Activated naive CD4-positive, alpha-beta T cell treated with Interleukin-2 at 50 U/mL for 16 hours (primary cell): ENCODE measurements at places on chromosomes 13 and 19.
A peak's percentile ranks its signal among the peaks of the same experiment; 100 is the strongest.

DNA sequence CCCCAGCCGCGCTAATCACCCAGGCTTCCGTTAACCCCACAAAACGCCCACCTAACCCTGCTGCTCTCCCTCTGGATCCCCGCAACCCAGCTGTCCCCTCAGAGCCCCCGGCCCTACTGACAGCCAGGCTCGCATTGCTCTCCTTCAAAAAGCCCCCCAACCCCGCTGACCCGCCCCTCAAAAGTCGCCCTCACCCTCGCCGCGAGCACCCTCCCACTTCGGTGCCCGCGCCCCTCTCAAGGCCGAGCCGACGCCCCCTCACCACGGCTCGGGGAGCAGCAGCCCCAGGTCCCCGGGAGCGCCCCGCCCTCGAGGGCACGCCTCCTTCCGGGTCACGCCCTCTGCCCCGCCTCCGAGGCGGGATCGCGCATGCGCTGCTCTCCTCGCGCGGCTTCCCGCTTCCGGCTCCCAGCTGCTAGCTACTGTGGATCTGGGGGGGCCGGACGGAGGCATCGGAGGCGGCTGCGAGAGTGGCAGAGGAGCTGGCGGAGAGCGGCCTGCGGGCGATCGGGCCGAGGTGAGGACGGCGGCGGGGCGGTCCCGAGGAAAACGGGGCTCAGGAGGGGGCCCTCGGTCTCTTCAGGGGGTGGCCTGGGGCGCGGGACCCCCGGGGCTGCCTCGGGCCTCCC lies 46.1 kb downstream of the ARHGEF18 start:
- DNase-seq, result peak; percentile 86

GRCh38 chr13:20350382-20350763 lies 118.3 kb upstream of the GJB6 start:
- DNase-seq, result no peak

- no peak for DNase-seq
Observed at GRCh38 chr13:100584896-100585295, 3.7 kb downstream of the GGACT start.

- DNase-seq, result no peak
Observed at GRCh38 chr19:16969135-16969534, 57.5 kb downstream of the CPAMD8 start.

DNA sequence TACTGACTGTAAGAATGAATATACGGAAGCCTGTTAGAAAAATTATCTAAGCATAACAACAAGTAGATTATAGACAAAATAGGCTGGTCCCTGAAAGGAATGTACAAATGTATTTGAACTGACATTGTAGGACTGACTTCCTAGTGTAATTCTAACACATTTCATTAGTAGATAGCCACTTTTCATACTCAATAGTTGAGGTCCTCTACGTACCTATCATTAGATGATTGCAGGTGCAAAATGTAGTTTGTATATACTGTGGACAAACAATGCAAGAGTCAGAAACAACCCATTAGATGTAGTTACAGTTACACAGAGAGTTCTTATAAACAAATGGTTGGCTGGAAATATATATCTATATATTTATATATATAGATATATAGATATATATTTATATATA lies 402.3 kb upstream of the SLITRK6 start:
- no peak for DNase-seq

GRCh38 chr19:2507109-2507508 lies 31.2 kb downstream of the GADD45B start:
- no peak for DNase-seq

GRCh38 chr13:50779443-50780200 lies 63.9 kb downstream of the DLEU7 start:
- DNase-seq, result no peak

- DNase-seq, result no peak
Observed at GRCh38 chr13:93316841-93317240, 90.2 kb downstream of the GPC6 start.

DNA sequence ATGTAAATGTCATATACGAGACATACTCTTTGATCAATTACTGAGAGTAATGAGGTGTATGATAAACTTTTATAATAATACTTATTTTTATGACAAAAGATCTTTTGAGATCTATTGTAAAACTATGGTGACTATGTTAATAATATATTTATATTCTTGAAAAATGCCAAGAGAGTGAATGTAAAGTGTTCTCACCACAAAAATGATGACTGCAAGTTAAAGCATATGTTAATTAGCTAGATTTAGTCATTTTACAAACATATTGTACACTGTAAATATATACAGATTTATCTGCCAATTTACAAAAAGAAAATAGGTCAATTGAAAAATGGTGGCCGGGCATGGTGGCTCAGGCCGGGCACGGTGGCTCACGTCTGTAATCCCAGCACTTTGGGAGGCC lies 81.0 kb downstream of the GPC6 start:
- DNase-seq, result no peak

GRCh38 chr19:30393046-30393445 lies 20.9 kb downstream of the ZNF536 start:
- DNase-seq, result no peak

DNA sequence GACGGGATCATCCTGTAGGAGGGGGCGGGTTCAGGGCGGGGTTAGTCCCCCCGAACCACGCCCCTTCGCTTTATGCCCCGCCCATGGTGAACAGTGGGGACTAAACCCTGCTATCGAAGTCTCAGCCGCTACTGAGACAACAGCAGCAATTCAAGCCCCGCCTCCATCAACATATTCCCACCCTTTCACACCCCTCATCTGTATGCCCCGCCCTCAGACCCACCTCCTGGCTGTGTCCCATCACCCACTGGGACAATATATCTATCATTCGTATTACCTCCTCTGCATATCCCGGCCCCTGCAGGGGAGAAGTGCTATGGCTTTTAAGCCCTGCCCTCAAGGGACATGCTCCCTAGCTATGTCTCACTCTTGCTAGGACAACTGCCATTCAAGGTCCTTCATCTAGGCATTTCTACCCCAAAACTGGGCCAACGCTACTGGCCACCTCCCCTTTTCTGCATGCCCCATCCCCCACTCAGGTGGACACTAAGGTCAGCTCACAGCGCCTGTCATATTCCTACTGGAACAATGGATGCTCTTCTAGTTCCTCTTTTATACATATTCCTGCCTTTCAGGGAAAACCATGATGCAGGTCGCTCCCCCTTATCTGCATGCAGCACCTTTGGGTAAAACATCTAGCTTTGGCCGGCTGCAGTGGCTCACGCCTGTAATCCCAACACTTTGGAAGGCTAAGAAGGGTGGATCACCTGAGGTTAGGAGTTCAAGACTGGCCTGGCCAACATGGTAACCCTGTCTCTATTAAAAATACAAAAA lies 11.9 kb downstream of the LRFN1 start:
- DNase-seq, result no peak

DNA sequence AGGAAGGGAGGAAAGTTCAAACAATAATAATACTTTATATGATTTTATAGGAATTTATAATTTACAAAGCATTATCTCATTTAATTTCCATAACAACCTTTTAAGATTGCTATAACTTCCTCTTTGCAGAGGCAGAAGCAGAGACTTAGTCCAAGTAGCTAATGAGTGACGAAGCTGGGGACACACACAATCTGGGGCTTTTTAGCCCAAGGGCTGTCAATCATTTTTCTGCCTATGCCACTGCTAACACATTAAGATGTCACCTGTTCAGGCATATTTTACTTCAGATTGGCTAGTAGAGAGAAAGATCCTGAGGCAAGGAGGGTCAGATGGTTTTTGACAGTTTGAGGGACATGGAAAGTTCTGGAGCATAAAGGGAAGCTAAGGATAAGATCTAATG lies 12.6 kb downstream of the SCEL start:
- no peak for DNase-seq

DNA sequence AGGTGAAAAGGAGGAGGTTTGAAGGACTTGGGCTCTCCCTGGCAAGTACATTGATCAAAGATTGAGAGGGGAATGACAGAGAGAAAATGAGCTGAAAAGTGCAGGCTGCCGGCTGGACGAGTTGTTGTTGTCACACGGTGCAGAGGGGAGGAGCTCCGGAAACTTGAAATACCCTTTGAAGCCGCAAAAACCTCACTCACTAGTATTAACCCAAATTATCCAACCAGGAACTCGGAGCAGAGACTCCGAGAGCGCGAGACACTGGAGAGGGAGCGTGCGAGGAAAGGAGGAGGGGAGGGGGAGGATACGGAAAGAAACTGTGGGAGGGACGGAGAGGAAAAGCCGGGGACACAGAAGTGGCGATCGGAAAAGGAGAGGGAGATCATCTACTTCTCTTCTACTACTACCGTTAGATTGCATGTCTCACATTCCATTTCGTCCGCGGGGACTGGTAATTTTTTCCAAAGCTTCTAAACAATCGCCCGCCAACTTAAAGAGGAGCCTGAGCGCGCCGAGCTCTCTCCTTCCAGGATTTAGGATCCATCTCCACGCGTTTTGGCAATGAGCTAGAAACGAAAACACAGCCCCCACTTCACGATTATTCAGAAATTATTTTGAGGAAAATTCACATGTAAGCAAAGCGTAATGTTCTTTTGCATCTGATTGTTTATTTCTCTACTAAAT lies at the start of gene DACH1:
DACH1 (minus strand) TSS at position 74 of the 684 bp plus-strand sequence.
- no peak for DNase-seq

GRCh38 chr19:6925801-6926751 lies 38.7 kb downstream of the ADGRE1 start:
- DNase-seq, result peak; percentile 17

DNA sequence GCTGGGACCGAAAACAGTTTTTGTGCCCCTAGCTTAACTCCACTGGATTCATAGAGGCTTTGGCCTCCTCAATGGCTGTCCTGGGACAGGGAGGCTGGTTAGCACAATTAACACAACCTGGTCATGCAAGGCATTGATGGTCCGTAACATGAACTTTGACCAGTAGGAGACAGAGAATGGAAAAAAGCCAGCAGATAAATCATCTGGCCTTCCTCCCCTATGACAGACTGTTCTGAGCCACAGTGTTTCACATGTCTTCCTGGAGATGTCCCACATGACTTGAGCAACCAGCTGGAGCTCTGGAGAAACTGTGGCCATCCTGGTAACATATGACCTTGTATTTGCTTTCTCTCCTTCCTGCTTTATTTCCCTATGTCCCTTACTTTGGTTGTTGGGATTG lies 244.2 kb downstream of the UQCRFS1 start:
- DNase-seq, result no peak

DNA sequence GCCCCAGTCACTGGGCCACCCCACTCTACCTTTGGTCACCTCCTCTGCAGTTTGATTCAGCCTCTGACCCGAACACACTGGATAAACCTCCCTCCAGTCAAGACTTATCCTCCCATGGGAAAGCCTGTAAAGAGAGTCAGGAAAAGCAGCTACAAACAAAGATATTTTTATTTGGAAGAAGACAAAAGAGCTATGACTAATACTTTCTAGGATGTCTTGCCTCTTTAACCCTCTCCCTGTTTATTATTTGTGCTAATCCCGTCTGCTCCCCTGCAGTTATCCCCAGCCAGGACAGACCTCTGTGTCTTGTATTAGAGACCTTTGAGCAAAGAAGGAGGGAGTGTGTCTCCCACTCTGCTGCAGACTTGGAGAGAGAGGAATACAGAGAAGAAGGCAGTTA lies 178.3 kb downstream of the EFNB2 start:
- no peak for DNase-seq

- no peak for DNase-seq
Observed at GRCh38 chr13:106373989-106374572, 161.4 kb downstream of the EFNB2 start.

DNA sequence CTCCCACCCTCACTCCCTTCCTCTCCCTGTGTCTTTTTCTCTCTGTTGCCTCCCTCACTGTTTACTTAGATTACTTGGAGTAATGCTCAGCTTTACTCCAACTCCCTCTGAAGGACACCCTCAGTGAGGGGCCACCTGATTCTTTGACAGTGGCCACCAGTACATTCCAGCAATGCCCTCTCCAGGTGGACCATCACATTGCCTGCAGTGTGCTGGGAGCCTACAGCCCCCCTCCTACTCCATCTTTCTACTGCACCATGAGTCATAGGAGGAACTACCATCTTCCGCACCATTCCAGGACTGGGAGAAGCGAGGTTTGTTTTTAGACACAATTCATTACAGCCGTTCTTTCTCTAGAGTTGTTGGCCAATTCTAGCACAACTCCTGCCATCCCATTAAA lies 96.6 kb upstream of the POSTN start:
- no peak for DNase-seq

GRCh38 chr19:46254776-46255175 lies 25.2 kb downstream of the IGFL1 start:
- no peak for DNase-seq

GRCh38 chr13:64765636-64766035 lies 2464.5 kb downstream of the PCDH9 start:
- no peak for DNase-seq

GRCh38 chr13:79228972-79229371 lies 177.1 kb downstream of the RBM26 start:
- DNase-seq, result no peak

GRCh38 chr13:111514610-111515306 lies 194.3 kb downstream of the TEX29 start:
- DNase-seq, result no peak

GRCh38 chr13:70703755-70704154 lies 595.5 kb upstream of the KLHL1 start:
- DNase-seq, result no peak

DNA sequence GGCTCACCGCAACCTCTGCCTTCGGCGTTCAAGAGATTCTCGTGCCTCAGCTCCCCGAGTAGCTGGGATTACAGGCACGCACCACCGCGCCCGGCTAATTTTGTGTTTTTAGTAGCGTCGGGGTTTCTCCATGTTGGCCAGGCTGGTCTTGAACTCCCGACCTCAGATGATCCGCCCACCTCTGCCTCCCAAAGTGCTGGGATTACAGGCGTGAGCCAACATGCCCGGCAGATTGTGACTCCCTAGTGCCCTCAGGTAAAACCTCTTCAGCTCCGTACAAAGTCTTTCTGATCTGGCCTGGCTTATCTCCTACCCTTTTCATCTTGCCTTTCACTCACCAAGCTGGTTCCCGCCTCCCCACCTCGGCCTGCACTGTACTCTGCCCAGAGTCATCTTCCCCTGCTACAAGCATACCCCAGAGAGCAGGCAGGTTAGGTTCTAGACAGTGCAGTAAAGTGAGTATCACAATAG lies 15.0 kb downstream of the BICRA start:
- no peak for DNase-seq

DNA sequence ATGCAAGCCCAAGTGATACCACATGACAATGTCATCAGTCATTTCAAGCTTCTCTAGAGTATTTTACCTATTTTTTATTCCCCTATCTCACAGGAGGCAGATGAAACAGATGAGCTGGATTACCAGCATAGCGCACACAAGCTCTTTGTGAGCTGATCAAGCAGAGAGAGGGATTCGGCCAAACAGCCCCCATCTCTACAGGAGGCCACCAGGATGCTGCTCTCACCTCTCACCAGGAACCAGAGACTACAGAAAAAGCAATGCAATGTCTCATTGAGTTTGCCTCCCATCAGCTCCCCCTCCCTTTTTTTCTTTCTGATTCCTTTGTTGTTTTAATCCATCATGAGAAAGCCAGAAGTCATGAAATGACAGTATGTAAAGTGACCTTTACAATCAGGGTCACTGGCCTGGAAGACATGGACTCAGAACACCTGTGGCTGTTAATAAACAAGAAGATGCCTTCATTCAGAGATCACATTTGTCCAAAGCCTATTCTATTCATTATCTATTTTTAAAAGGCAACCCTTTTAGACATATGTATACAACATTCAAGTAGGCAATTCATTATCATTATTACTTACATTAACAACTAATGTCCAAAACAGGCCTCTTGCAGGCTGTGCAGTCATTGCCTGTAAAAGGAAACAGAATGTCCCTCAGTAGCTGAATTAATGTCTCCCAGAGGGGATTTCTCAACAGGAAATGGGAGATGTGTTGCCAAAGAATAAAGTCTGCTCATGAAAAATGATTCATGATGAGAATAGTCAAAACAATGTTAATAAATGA lies 656.6 kb downstream of the TBC1D4 start:
- DNase-seq, result no peak
